ENCODE measurements at places on chromosomes 13 and 19.

- no peak for DNase-seq
These were observed 44.9 kb downstream of the C13orf46 start for GRCh38 chr13:113928685-113929627.

DNA sequence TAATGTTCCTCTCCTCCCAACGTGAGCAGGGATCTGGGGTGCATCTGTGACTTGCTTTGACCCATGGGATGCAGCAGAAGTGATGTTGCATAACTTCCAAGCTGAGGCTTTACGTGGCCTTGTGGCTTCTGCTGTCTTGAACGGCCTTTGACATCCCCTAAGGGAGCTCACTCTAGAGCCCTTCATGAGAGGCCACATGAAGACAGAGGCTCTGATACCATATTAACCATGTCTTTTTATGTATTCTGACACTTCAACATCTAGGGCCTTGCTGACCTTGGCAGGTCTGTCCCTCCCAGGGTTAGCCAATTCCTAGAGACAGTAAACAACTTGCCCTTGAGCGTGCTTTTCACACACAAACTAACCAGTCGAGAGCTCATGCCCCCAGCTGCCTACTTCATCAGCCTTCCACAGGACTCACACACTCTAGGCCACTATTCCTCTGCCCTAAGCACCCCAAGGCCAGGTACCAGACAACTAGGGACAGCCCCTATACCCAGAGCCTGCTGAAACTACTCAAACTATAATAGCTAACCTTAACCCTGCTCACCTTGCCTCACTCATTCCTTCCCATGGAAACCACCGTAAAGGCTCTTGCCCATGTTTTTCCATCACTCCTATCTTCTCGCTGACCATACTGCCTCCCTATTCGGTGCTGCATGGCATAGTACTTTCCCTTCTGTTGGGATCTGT, 45.4 kb downstream of the CCDC70 start:
- DNase-seq, result no peak

DNA sequence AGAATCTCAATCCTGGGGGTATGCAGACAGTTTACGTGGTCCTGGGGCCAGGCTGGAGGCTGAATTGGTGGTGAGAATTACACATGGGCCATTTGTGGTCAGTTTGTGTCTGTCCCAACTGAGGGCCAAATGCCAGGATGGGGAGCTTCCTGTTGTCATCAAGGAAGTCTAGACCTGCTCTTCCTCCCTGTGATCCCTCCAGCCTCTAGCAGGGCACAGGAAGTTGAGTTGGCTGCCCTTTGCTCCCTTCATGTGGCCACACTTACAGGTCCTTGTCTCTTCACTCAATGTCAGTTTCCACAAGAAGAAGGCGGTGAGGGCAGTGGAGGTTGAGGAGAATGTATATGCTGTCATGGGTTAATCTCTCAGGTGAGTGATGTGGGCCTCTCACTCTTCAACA, 30.1 kb downstream of the SIGLEC7 start:
- no peak for DNase-seq

DNA sequence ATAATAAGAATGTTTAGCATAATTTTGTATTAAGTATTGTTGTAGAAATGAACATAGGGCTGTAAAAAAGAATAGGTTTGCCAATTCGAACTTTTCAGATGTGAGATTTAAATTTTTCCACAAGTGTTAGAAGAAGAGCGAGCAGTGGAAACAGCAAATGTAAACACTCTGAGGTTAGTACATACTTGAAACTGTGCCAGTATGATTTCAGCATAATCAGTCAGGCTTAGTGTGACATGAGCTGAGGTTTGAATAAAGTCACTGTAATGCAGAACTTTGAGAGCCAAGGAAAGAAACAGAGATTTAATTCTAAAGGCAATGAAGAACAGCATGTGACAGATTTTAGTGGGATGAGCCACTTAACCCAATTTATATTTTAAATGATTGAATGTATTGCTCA, 2166.4 kb downstream of the PCDH9 start:
- DNase-seq, result no peak

- DNase-seq, result no peak
These were observed 36.7 kb upstream of the RANBP3 start for GRCh38 chr19:6014551-6015135.

DNA sequence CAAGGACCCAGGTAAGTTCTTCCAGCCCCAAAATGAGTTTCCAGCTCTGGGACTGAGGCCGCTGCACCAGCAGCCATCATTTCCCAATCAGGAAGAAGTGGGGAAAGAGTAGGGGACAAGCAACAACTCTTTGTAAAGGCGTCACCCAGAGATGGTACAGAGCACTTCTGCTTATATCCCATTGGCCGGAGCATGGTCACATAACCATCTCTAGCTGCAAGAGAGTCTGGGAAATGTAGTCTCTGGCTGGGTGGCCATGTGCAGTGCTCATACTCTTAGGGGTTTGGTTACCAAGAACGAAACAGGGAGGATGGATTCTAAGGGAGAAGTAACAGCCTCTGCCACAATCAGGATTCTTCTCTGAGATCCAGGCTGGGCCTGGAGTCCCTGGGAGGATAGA, 26.3 kb downstream of the CKM start:
- DNase-seq, result no peak

GRCh38 chr19:49997709-49998108, 27.5 kb downstream of the VRK3 start:
- DNase-seq, result no peak

DNA sequence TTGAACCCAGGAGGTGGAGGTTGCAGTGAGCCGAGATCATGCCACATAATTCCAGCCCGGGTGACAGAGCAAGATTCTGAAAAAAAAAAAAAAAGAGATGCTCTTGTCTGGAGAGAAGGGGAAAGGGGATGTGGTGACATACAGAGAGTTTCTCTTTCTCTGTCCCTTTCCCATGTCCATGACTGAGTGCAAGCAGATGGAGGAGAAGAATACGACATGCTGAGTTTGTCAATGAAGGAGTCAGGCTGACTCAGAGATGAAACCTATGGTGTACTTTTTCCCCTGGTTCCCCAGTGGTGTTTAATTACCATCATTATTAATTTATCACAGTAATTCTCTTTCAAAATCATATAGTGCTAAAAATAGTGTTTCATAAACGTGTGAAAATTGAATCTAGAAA, 448.8 kb downstream of the FOXO1 start:
- no peak for DNase-seq

DNA sequence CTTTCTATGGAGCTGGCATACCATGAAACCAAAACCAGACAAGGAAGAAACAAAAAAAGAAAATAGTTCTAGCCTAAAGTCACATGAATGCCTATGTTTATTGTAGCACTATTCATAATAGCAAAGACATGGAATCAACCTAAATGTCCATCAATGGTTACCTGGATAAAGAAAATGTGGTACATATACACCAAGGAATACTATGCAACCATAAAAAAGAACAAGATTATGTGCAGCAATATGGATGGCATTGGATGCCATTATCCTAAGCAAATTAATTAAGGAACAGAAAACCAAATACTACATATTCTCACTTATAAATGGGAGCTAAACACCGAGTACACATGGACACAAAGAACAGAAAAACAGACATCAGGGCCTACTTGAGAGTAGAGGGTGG, 10.5 kb downstream of the ZNF780A start:
- DNase-seq, result no peak

DNA sequence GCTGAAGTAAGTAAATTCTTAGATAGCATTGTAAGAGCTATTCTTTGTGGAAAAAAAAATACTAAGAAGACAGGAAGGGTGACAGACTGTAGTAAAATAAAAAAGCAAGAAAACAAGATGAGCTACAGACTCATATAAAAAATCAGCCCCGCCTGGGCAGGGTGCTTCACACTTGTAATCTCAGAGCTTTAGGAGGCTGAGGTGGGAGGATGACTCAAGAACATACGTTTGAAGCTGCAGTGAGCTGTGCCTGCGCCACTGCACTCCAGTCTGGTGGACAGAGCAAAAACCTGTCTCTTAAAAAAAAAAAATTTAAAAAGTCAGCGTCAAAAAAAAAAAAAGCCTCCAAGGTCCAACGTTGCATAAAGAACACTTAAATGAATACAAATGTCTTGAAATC, 102.1 kb downstream of the VWA8 start:
- no peak for DNase-seq

DNA sequence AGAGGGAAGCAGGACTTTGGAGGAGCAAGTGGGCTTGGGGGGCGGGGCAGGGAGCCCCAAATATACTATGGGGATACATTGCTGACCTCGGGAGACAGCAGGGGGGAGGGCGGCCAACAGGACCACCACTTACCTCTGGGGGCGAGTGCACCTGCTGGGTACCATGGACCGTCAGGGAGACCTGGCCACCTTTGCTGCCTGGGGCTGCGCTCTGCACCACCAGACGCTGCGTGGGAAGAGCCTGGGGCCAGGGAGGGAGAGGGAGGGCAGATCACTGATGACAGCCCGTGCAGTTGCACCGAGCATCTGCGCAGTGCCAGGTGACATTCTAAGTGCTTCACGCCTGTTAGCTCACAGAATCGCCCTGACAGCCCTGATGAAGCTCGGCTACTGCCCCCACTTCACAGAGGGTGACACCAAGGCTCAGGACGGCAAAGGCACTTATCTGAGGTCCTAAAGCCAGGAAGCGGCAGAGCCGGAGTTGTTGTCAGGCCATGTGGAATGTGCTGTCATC, 24.1 kb downstream of the RFX1 start:
- no peak for DNase-seq

DNA sequence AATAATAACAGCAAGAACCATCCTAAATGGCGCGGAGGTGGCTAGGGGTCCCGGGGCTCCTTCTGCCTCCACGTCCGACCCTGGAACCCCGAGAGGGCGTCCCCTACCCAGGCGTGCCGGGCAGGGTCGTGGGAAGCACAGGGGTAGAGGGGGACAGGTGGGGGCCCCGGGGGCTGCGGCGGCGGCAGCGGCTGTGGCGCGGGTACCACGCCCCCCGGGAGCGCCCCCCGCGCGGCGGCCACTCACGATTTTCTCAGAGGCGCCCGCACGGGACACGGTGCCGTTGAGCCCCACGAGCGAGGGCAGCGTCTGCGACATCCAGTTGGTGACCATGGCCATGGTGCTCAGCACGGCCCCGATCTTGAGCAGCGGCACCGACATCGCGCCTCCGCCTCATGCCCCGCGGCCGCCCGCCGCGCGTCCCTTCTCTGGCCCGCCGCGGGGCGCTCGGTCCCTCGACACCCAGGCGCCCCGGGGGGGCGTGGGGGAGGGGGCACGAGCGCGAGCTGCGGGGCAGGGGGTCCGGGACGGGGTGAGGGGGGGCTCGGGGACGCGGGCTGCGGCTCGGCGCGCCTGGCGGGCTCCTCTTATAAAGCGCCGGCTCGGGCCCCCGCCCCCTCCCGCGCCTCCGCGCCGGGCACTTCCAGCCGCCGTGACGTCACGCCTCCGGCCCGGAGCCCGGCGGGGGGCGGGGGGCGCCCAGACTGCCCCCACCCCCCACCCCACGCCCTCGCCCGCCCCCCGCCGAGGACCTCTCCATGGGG, 22.9 kb downstream of the OLFM2 start:
- no peak for DNase-seq

DNA sequence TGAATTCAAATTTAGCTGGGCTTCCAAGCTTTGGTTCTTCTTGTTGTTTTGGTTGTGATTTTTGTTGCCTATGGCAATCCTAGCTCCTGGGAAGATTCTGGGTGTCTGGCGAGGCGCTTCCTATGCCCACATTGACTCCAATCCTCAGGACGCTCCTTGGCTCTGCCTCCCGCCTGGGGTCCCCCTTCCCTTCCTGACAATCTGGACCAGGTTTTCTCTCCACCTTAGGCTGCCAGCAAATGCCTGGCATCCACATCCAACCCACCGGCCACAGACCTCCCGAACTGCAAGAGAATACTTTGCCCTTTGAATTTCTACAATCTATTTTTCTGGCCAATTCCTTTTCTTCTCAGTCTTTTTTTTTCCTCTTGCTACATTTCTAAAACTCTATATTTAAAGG, 186.9 kb upstream of the UBL3 start:
- DNase-seq, result no peak

DNA sequence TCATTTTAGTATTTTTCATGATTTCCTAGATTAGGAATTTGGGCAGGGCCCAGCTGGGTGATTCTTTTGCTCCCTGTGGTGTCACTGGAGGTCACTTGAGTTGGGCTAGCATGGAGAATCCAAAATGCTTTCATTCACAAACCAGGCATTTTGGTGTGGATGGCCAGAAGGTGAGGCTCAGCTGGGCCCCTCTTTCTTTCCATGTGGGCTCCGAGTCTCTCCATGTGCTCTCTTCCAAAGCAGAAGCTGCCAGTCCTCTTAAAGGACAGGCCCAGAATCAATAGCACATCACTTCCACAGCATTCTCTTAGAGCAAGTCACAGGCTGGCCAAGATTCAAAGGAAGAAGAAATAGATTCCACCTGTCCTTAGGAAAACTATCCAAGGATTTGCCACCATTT, 21.8 kb upstream of the IGLON5 start:
- DNase-seq, result no peak

DNA sequence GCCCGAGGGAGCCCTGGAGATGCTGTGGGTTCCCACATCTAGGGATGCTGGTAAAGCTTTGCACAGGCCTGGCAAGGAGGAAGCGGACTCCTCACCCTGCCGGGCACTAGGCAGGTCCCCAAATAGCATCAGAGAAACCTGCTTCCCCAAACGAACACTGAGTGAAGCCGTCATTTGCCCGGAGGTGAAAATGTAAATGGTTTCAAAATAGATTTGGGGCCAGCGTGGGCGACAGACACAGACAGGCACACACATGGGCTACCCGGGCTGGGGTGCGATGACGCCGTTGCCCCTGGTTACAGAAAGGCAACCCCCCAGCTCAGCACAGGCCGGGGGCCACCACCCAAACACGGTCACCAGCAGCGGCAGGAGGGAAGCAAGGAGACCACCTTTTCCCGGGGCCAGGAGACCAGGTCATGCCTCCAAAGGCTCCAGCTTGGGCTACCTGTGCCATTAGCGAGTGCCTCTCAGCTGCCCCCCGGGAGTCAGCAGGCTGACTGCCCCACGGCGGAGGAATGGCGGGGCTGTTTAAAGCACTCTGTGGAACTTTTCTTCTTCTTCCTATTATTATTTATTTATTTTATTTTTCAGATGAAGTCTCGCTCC, 47.5 kb upstream of the NDUFS7 start:
- DNase-seq, result no peak

- DNase-seq, result no peak
These were observed 55.8 kb upstream of the KCTD15 start for GRCh38 chr19:33740811-33741396.

- DNase-seq, result no peak
These were observed 244.2 kb downstream of the NHLRC3 start for GRCh38 chr13:39282400-39282972.

- DNase-seq, result no peak
These were observed 362.4 kb downstream of the KCTD12 start for GRCh38 chr13:76523740-76524340.

DNA sequence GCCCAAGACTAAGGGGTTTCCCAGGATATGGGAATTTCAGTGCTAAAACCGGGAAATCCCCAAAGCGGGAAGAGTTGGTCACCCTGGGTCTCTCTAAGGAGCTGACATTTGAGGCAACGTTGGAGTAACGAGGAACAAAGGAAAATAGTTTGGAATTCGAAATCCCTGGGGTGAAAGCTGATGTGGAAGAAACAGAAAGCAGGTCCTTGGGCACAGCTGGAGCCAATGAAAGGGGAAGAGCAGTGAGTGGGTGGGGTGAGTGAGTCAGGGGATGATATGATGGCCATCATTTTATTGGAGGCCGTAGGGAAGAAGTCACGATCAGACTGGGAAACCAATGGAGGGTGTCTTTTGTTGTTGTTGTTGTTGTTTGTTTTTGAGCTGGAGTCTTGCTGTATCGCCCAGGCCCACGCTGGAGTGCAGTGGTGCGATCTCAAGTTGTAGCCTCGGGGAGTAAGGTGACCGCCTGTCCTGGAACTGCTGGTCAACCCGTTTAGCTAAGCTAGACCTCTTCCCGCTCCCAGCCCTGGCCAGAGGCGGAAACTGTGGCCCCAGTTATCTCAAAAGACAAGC, 3.4 kb upstream of the RFX2 start:
- DNase-seq, result no peak

GRCh38 chr13:24012648-24013047, 115.3 kb upstream of the C1QTNF9B start:
- no peak for DNase-seq
